Smooth muscle cell of trachea (primary cell): ENCODE measurements at places on chromosomes 5 and 9. TPM values are rescaled to one million over a fixed set of nuclear protein-coding genes. Genes with fewer than 3 reads are reported as not detected.

Gene TTC16
- total RNA-seq, result 0.15 TPM in 1 of 2 replicates, not detected in the other

Gene PRR16
- total RNA-seq, result 5.8 and 9.3 TPM in 2 replicates

Gene EGFLAM
- 2.5 and 3.0 TPM in 2 replicates for total RNA-seq

Gene SPATA31E1
- not detected in 2 replicates for total RNA-seq

Gene DRD1
- under 0.01 TPM in 1 of 2 replicates, not detected in the other for total RNA-seq

Gene CLINT1
- total RNA-seq, result 84.5 and 95.8 TPM in 2 replicates

Gene FKTN
- 36.6 and 53.1 TPM in 2 replicates for total RNA-seq
